Osteocyte (in vitro differentiated cells): ENCODE measurements at places on chromosomes 13 and 19.
A peak's percentile ranks its signal among the peaks of the same experiment; 100 is the strongest.

- DNase-seq, result no peak
Observed at GRCh38 chr13:82772816-82773215, 1109.5 kb downstream of the SLITRK1 start.

DNA sequence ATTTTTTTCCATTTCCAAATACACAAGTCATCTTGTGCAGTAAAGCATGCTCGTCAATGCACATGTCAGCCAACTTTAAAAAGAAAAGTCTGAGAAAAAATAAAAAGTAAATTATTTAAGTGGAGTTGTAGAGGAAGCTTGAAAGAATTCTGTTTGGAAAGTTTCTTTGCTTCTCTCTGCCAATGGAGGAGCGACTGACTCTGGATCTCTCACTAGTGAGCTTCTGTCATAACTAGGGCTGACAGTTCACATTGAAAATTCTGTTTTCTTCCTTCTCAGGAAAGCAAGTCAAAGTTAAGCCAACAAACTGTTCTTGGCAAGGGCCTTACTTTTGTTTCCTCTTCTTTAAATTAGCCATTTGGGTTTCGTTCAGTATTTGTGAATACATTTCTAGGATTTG lies 298.2 kb downstream of the POU4F1 start:
- DNase-seq, result no peak

- DNase-seq, result no peak
Observed at GRCh38 chr19:32798201-32798600, 71.4 kb downstream of the SLC7A9 start.

GRCh38 chr19:36719687-36720556 lies 32.5 kb downstream of the ZNF567 start:
- DNase-seq, result no peak

GRCh38 chr19:42140125-42140754 lies 8.0 kb upstream of the POU2F2 start:
- DNase-seq, result peak; percentile 90

- no peak for DNase-seq
Observed at GRCh38 chr13:33509642-33510229, 224.2 kb upstream of the STARD13 start.

GRCh38 chr19:52590728-52591127 lies 20.6 kb downstream of the ZNF701 start:
- no peak for DNase-seq

GRCh38 chr19:38473201-38473600 lies 39.7 kb downstream of the RYR1 start:
- no peak for DNase-seq

- no peak for DNase-seq
Observed at GRCh38 chr19:42267644-42268141, 1.4 kb upstream of the CIC start.

DNA sequence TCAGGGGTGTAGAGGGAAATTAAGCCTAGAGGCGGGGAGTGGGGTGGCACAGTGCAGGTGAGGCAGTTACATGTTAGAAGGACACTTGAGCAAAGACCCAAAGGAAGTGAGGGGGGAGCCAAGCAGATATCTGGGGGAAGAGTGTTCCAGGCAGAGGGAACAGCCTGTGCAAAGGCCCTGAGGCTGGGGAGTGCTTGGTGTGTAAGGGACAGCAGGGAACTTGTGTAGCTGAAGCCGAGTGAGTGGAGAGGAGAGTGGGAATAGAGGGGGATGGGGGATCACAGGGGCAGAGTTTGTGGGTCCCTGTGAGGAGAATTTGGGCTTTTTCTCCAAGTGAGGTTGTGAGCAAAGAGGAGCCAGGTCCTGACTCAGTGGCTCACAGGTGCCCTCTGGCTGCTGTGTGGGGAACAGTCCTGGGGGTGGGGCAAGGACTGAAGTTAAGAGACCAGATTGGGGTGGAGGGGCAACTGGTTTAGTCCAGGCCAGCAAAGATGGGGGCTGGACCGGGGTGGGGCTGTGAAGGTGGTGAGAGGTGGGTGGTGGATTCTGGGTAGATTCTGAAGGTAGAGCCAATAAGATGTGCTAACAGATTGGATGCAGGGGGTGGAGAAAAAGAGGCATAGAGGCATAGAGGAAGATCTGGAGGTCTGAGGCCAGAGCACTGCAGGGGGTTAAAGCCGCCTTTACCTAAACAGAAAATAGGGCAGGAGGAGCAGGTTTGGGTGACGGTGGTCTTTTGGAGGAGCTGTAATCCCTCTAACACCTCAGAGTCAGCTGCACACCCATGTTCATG lies 75.3 kb downstream of the CACNA1A start:
- no peak for DNase-seq

DNA sequence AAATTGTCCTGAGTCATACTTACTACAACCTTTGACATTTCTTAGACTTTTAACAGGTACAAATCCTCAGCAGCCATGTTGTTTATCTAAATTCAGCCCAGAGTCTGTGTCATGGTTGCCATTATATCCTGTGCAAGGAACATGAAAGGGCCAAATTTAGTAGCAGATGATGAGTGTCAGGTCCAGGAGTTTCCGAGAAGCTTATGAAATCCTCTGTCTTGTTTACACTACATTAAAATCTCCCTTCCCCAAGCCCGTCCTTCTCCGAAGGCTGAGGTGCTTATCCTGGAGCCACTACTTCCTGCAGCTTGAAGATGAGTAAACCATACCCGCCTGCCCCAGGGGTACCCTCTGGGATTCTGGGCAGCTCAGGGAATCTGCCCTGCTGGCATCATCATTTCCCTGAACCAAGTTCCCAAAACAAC lies 102.6 kb upstream of the SERP2 start:
- no peak for DNase-seq

GRCh38 chr13:35129500-35129899 lies 187.4 kb downstream of the NBEA start:
- no peak for DNase-seq

DNA sequence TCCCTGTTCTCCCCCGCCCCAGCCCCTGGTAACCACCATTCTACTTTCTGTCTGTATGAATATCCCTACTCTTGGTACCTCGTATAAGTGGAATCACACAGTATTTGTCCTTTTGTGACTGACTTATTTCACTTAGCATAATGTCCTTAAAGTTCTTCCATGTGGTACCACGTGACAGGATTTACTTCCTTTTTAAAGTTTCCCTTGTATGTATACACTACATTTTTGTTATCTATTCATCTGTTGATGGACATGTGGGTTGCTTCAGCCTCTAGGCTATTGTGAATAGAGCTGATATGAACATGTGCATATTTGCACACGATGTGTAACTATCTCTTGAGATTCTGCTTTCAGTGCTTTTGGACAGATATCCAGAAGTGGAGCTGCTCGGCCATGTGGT lies 59.6 kb upstream of the GJB6 start:
- DNase-seq, result no peak

GRCh38 chr13:26616126-26616525 lies 58.6 kb downstream of the WASF3 start:
- no peak for DNase-seq

DNA sequence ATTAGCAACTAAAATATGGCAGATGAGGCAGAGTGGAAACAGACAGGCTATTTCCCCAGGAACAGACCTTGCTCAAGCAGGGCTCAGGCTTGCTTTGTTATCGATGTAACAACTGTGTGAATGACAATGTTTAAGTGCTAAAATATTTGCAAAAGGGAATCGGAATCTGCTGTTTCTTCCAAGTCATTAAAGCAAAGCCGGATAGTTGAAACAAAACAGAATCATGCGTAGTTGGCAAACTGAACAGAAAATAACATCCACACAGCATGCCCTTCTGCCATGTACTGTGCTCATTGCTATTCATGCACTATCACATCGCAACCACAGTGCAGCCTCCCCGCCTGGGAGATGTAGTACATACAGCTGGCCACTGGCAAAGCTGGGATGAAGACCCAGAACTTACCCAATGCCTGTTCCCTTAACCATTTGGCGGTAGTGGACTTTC lies 799.1 kb downstream of the DIAPH3 start:
- DNase-seq, result no peak

DNA sequence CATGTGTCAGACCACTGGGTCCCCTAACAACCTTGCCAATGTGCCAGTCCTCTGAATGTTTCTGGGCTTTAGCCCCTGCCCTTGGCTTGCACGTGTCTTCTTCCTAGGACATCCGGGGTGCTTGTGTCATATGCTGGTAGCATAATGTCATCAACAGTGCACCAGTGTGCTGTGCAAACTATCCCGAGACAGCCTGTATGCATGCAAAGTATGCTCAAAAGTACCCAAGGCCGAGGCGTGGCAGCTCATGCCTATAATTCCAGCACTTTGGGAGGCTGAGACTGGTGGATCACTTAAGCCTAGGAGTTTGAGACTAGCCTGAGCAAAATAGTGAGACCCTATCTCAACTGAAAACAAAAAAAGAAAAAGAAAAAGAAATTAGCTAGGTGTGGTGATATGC lies 20.8 kb upstream of the C19orf12 start:
- DNase-seq, result no peak

DNA sequence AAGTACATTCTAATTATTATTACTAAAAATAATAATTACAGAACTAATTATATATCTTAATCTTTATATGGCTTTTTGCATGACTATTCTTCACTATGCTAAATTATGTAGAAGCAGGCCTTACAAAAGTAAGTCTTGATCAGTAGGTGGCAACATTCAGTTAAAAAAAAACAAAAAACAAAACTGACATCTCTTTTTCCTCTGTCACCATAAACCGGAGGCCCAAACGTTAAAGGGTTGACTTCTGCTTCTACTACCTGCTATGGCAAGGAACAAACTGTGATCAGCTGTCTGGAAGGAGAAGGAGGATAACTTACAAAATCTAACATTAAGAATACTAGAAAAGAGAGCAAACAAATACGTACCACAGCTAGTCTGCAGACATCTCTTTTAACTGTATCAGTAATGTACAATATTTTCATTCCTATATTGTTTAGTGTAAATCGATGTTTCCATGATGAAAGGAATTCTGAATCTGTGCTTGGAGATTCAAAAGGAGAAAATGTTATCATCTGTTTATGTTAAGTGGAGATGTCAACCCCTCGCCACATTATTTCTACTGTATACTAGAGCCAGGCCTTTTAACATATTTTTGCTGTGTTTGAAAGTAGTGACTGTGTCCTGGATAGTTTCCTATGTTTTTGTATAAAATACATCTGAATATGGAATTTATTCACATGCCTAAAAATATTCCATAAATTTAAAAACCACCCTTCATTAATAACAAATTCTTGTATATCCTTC lies 1525.4 kb downstream of the SLITRK1 start:
- no peak for DNase-seq

DNA sequence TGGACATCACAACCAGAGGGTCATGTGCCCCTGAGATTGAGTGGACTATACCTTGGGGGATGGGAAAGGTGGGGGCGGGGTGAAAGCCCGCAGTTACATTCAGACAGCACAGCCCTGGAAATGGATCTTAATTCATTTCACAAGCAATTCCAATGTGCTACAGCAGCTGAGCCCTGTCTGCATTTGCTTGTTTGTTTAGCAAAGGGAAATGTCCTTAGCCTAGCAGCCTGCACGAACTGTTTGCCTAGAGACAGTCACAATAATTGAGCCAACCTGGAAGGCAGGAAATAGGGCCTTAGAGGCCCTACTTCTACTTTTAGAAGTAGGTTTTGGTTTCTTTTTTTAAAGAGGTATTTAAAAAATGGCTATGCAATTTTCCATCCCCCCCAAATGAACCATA lies 177.3 kb upstream of the KL start:
- DNase-seq, result no peak

DNA sequence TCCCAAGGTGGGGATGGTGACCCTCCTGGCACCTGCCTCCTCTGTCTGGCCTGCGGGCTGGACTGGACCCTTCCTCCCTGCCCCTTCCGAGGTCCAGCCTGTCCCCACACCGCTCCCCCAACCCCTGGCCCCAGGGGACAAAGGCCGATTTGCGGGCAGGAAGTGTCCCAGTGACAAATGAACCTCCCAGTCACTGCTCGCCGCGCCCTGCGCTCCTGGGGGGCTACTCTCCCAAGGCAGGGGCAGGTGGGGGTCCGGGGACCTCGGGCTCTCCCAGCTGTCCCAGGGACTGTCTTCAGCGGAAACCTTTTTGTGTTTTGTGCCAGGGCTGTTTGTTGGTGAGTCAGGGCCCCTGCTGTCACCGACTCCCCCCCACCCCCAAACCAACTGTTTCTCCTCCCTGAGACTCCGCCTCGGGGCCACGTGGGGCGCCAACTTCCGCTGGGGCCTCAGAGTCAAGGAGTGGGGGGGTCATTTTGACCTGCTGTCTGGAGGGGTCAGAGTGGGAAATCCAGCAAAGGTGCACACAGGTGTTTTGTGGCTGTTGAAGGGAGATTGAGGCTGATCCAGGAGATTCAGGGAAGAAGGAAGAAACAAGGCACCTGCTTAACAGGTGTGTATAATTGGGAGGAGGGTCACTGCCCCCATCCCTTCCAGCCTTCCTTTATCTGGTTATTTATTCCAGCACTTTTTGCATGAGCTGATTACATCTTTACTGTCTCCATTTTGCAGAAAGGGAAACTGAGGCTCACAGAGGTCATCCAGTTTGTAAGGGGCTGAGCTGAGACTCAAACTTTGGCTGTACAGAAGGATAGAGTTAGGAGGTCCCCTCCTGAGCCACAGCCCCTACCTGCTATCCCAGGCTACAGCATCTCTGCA lies 831 bp downstream of the PGPEP1 start:
- no peak for DNase-seq

- DNase-seq, result no peak
Observed at GRCh38 chr19:3084943-3085342, 9.2 kb upstream of the GNA11 start.

DNA sequence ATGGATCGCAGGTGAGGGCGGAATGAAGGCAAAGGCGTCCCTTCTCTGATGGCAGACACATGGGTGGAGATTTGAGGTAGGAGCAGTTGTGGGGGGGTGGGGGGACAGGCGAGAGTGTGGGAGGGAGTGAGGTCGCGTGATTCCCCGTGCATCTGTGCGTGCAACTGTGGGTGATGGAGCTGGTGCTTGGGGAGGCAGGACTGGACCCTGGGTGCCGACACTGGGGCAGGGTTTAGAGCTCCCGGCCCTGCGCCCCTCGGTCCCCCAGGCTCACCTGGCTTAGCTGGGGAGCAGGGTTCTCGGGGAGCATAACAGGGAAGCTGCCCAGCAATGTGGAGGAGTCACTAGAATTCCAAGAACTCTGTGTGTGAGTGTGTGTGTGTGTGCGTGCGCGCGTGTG lies 3.4 kb downstream of the TMPRSS9 start:
- no peak for DNase-seq

DNA sequence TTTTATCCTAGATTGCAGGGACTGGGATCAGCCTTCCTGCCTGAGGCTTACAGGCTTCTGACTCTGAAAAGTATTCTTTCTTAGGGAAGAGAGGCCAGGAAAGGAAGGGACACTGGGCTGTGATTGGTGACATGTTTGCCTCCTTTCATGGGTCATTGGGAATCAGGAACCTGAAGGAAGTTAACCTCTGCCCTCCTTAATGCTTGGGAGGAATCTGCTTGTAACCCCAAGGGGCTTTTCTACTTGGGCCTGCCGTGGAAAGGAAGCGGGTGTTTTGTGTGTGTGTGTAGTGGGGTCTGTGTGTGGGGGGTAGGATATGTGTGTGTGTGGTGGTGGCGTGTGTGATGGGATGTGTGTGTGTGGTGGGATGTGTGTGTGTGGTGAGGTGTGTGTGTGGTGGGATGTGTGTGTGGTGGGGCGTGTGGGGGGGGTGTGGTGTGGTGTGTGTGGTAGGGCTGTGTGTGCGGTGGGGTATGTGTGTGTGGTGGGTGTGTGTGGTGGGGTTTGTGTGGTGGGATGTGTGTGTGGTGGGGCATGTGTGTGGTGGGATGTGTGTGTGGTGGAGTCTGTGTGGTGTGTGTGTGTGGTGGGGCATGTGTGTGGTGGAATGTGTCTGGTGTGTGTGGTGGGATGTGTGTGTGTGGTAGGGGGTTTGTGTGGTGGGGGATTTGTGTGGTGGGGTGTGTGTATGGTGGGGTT lies 41.3 kb upstream of the NPAS1 start:
- no peak for DNase-seq

- DNase-seq, result no peak
Observed at GRCh38 chr13:85303630-85304029, 495.6 kb downstream of the SLITRK6 start.
